ENCODE measurements at places on chromosomes 7 and 10.

- no peak for DNase-seq
Measured at GRCh38 chr10:43958964-43959363, 310.3 kb upstream of the ZNF32 start.

GRCh38 chr7:105885387-105886111, 9.2 kb upstream of the ATXN7L1 start:
- no peak for DNase-seq

DNA sequence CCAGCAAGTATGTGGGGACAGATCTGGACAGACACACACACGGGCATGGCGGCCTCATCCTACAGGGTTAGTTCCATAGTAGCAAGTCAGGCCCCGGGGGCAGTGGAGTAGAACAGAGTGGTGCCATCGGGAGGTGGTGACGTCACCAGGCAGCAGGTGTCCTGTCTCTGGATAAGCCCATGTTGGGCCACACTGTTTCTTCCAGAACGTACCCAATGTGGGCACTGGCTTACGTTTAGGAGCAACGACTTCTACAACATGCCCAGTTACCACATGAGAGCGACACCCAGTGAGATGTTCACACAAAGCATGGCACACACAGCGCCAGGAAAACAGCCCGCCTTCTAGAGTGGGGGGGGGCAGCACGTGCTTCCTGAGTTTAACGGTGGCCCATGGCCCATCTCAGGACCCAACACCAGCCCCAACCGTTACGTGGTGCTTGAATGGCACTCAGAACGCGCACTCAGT, 67.8 kb downstream of the CTBP2 start:
- DNase-seq: no peak

DNA sequence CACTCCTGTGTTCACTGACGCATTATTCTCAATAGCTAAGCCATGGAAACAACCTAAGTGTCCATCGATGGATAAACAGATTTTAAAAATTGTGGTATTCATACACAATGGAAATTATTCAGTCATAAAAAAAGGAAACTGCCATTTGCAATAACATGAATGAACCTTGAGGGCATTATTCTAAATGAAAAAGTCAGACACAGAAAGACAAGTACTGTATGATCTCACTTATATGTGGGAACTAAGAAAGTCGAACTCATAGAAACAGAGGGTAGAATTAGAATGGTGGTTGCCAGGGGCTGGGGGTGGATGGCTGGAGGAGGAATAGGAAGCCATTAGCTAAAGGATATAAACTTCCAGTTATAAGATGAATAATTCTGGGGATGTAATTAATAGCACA, 71.8 kb downstream of the JAZF1 start:
- DNase-seq: no peak

DNA sequence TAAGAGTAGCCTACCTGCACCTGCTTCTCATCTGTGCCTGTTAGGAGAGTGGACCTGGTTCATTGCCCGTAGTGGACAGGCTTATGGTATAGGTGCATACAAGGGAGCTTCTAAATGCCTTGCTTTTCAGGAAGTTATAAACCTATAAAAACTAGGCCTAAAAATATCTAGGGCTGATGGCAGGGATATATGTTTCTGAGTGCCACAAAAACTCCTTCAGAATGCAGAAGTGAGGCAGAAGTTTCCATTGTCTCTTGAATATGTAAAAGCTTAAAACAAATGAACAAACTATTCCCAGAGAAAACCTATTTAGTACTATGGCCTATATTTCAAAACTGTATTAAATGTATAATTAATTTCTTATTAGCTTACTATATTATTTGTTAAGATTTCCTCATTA, 91.8 kb downstream of the RNLS start:
- no peak for DNase-seq

GRCh38 chr7:22039670-22040069, 94.0 kb upstream of the CDCA7L start:
- DNase-seq: no peak

DNA sequence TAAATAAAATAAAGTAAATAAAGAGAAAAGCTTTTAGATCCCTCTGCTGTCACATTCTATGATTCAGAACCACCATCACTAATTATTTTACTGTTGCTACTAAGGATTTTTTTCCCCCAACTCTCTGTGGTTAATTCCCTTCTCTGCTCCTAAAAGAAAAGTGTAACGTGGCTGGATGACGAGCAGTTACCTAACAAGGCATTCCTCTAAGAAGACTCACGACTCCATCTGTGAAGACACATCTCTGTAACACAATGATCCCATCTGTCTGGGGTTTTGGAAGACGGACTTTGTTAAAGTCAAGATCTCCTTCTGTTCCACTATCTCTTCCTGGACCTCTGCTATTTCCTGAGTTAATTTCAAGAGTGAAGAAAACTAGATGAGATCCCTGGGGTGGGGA, 179.9 kb downstream of the SFMBT2 start:
- no peak for DNase-seq

GRCh38 chr7:96416116-96416515, 94.2 kb upstream of the SLC25A13 start:
- no peak for DNase-seq

GRCh38 chr10:88477343-88478085, 105.6 kb downstream of the RNLS start:
- DNase-seq: no peak

GRCh38 chr10:52185256-52185655, 128.8 kb upstream of the DKK1 start:
- DNase-seq: no peak

DNA sequence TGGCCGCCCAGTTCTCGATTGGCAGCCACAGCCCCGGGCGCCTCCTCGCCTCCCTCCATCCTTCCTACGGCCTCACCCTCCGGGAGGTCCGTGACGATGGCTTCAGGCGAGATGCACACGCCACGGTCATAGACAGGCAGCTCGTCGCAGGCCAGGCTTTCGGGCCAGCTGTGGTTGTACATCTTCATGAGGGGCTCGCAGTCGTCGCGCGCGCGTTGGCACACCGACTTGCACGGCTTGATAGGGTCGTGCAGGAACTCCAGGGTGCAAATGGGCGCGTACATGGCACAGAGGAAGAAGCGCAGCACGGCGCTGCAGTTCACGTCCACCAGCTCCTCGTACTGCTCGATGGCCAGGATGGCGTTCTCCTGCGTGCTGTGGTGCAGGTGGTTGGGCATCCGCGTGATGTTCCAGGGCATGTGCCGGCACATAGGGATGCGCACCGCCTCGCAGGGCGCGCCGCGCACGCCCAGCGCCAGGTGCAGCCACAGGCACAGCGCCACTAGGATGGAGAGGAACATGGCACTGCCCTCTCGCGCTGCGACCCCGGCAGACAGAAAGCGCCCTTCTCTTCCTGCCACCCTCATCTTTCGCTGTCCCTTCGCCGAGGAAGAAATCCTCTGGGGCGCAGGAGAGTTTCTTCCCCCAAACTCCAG, 472 bp downstream of the SFRP4 start:
- no peak for DNase-seq

GRCh38 chr10:125556882-125557281, 126.1 kb downstream of the TEX36 start:
- no peak for DNase-seq

Measured in stimulated activated CD8-positive, alpha-beta memory T cell treated with anti-CD3 and anti-CD28 coated beads, Interleukin-7, amount 100 ng/mL, for 24 hours (primary cell).